ENCODE measurements at places on chromosomes 2 and 18.

DNA sequence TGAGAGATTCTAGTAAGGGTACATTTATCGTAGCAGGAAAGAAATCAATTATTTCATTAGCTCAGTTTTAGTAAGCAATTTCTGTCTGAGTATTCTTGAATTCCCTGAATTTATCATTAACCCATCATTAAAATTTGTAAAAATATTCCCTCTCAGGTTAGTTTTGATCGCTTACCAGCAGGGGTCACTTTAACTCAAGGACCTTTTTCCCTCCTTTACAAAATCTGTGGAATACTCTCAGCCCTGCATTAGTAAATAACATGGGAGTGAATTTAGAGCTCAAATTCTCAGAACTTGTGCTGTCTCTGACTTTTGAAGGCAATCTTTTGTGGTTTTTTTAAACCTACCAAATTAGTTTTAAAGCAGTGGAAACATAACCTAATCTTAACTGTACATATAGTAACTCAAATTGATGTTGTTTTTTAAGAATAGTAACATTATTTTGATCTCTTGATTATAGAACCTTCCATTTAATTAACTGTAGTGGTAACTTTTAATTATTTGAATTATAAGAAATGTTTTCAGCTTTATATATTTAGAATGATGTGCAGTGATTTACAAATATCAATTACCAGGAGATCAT is 97.2 kb downstream of the AGPS start:
- DNase-seq = no peak

- no peak for DNase-seq
Measured at GRCh38 chr2:236366397-236366796, 102.2 kb upstream of the ASB18 start.

- DNase-seq = no peak
Measured at GRCh38 chr18:48875942-48876511, 74.7 kb downstream of the SMAD7 start.

- DNase-seq = no peak
Measured at GRCh38 chr2:170204298-170204951, 26.5 kb downstream of the MYO3B start.

GRCh38 chr2:36889795-36890194 is 76.5 kb downstream of the STRN start:
- DNase-seq = no peak

DNA sequence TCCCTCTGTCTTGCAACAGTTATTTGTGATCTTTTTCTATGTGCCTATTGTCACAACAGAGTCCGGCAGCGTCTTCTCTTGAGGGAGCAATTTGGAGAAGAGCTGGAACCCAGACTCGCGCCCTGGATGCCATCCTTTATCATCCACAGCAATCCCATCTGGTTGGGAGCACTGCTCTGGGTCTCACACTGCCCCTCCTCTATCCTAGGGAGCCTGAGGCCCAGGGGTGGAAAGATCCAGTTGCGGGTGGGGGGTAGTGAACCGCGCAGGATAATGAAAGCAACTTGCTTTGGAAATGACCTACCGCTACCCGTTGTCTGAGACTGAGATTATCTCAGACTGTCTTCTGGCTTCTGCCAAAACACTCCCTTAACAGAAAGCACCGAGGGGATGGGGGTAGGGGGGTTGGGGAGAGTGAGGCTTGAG is 713 bp downstream of the WBP1 start:
- no peak for DNase-seq

- DNase-seq = no peak
Measured at GRCh38 chr2:62505109-62505749, 766 bp downstream of the TMEM17 start.

DNA sequence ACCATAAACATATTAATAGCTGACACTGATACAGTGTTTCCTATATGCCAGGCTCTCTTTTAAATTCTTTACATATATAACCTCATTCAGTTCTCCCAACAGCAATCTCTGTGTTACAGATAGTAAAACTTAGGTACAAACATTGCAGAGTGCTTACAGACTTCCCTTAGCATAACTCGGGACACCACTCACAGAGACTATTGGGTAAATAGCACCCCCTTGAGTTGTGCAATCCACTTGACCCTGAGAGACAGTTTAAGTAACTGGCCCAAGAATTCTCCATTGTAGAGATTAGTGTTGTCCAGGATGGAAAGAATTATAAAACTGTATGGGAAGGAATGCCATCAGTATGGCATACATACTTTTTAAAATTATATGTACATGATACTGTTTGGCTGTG is 110.1 kb downstream of the POLE4 start:
- DNase-seq = no peak

DNA sequence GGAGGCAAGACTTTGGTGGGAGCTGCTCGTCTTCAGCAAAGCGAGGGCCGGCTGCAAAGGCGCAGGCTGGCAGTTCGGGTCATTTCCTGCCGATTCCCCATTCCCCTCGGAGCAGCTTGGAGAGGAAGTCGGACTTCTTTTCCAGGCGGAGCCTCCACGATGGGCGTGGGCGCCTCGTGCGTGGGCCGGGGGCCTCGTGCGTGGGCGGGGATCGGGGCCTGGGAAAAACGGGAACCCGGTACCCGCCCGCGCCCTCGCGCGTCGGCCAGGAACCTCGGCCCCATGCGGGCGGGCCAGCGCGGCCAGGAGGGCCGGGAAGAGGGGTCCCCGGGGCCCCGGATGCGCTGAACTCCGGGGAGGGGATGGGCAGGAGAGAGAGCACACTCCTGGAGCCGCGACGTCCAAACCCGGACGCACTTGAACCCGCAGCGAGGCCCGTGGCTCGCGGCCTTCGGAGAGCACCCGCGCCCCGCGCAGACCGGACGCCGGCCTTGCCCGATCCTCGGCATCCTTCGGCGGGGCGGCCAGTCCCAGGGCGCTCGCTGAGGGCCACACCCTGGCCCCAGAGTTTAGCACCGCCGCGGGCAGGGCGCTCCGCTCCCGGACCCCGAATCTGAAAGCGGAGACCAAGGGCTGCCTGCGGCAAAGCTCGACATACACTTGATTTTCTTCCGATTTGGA is 368.4 kb downstream of the MTX2 start:
- peak; percentile 12 for DNase-seq

GRCh38 chr2:36405183-36405582 is 49.6 kb downstream of the CRIM1 start:
- no peak for DNase-seq

DNA sequence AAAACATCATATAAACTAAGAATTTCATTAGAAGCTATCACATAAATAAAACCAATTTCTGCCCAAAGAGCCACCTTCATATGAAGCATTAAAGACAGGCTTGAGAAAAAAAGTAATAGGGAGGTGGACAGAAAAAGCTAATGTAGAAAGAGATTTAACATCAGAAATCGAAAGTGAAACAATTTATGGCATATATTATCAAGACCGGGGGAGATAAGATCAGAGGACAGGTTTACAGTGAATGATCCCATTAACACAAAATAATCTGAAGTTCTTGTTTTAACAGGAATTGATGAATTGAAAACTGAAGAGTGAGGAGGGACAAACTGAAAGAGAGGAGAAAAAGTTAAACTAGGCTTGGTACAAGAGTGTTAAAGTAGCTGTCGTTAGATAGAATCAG is 786.3 kb upstream of the FSHR start:
- no peak for DNase-seq

DNA sequence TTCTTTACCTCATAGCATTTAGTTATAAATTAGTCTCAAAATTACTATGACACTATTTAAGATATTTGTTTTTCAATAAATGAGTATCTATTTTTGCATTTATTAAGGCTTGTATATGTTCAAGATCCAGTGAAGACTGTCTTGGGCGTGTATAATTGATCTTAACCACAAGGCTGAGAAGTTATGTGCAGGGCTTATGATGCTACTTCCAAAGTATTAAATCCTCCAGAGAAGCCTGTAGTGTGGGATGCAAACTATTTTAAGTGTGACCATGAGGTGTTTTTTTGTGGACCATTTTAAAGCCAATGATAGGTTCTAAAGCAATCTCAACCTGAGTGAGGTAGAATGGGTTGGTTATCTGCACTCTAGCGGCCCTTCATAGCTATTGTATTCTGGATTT is 219.9 kb downstream of the ZNF407 start:
- DNase-seq = no peak

DNA sequence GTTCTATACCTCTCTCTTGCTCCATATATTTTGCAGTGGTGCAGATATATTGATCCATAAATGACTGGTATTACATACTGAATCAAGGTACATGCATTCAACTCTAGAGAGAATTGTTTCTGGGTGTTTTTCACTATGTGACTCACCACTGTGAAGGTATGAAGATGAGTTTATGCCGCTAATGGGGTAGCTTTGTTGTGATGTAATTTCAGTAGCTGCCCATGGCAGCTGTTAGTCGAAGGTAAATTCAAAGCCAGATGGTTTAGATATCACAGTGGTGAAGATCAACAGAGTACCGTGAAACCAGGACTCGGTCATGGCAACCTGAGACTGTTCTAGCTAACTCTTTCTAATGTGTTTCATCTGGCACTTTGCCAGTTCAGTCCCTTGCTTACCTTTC is 50.4 kb downstream of the PKP4 start:
- no peak for DNase-seq

DNA sequence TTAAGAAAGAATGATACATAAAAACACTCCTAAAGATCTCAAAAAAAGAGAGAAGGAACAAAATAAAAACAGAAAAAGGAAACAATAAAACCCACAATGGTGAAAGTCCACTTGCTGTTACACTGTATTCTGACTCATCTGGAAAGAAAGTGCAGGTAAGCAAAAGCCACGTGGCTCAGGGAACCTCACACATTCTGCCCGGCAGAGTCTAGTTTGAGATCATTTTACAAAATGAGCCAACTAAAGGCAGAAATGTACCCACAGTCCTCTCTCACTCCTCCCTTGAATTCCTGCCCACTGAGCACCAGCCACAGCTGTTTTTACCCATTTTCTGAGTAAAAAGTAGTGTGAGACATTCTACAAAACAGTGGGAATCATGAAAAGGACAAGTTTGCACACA is 10.0 kb downstream of the KCNH7 start:
- DNase-seq = no peak

DNA sequence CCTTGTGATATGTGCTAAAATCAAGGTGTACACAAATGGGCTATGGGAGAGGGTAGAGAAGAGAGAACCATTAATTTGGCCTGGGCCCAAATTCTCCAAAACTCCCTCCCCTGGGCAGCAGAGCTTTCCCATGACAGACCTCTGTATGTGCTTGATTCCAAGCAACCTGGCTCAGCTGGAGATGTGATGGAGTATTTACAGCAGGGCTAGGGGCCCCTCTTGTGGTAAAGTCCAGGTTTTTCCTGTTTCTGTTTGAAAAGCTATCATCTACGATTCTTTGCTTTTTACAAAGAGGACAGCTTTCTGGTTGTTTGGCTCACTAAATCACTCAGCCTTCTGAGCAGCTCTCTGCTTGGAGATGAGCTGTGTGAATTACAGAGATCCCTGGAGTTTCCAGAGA is 40.3 kb downstream of the KCNS3 start:
- DNase-seq = no peak

DNA sequence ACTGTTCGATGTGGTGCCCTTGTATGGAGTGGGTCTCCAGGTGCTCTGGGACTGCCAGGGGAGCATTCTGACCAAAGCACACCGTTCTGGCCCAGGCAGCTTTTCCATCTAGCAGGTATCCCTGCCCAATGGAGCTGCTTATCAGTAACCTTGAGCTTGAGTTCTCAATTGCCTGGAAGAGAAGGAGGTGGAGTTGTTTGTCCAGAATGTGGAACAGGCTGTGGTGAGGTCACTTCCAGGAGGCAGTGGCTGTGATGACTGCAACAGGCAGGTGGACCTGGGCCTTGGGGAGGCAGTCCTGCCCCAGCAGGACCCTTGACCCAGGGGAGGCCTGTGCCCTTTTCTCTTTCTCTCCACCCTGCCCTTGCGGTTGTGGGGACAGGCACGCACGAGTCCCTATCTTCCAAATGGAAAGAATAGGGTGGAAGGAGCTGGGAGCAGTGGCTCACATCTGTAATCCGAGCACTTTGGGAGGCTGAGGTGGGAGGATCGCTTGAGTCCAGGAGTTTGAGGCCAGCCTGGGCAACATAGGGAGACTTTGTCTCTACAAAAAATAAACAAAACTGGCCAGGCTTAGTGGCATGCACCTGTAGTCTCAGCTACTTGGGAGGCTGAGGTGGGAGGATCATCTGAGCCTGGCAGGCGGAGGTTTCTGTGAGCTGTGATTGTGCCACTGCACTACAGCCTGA is 66.2 kb upstream of the MCFD2 start:
- no peak for DNase-seq

GRCh38 chr2:9658972-9659371 is 28.2 kb upstream of the YWHAQ start:
- no peak for DNase-seq

DNA sequence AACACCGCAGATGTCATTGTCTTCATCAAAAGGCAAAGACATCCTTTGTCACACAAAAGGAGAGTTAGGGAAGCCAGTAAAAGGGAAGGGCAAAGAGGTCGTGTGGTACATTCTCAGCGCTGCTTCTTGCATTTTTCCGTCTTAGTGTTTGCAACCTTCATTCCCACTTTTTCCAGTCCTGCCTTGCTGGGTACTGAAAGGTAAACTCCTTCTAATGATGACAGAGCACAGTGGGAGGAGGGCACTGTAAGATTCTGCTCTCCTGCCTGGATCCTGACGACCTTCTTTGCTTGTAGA is 424.3 kb upstream of the MEX3C start:
- no peak for DNase-seq

DNA sequence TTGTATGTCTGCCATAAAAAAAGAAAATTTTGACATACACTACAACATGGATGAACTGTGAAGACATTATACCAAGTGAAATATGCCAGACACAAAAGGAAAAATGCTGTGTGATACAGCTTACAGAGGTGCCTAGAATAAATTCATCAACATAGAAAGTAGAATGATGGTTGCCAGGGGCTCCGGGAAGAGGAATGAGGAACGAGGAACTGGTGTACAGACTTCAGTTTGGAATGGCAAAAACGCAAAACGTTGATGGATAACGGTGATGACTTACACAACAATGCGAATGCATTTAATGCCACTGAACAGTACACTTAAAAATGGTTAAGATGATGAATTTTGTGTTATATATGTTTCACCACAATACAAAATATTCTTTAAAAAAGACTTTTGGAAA is 61.0 kb downstream of the TTC21B start:
- DNase-seq = no peak

GRCh38 chr2:54640834-54641540 is 82.5 kb upstream of the EML6 start:
- DNase-seq = no peak

All from GOT3 (cell line).